ENCODE measurements at places on chromosomes 7 and 10.

DNA sequence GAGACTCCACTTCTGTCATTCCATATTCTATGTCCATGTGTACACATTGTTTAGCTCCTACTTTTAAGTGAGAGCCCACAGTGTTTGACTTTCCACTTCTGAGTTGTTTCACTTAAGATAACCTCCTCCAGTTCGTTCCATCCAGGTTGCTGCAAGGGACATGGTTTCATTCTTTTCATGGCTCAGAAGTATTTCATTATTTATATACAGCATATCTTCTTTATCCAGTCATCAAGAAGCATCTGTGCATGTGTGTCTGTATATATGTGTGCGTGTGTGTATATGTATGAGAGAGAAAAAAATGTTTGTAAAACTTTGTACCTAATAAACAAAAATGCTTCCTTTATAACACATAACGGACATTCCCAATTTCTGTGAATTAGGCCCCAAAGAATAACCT lies 6.2 kb downstream of the SEC61A2 start:
- DNase-seq = no peak

DNA sequence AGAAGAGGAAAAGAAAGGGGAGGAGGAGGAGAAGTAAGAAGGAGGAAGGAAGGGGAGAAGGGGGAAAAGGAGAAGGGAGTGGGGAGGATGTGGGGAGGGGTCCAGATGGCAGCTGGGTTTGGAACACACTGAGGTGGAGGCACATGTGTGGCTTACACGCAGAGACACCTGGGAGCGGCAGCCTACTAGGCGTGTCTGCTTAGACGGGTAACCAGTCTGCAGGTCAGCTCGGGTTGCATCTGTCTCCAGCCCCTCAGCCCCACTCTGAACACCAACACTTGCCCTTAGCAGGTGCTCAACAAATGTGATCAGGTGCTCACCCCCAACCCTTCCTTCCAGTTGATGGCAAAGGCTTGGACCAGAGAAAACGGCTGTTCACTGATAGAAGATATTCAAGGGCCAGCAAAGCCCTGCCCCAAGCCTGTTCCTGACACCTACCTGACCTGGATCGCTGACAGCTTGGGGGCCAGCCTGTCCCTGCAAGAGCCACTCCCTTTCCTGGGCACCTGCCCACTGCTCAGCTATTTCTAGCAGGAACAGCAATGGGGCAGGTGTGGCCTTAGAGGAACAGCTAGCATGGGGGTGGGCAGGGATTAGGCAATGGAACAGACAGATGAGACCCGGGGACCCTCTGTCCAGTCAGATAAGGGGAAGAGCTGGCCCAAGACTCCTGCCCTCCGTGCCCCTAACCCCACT lies 70.5 kb downstream of the SH3PXD2A start:
- DNase-seq = no peak

DNA sequence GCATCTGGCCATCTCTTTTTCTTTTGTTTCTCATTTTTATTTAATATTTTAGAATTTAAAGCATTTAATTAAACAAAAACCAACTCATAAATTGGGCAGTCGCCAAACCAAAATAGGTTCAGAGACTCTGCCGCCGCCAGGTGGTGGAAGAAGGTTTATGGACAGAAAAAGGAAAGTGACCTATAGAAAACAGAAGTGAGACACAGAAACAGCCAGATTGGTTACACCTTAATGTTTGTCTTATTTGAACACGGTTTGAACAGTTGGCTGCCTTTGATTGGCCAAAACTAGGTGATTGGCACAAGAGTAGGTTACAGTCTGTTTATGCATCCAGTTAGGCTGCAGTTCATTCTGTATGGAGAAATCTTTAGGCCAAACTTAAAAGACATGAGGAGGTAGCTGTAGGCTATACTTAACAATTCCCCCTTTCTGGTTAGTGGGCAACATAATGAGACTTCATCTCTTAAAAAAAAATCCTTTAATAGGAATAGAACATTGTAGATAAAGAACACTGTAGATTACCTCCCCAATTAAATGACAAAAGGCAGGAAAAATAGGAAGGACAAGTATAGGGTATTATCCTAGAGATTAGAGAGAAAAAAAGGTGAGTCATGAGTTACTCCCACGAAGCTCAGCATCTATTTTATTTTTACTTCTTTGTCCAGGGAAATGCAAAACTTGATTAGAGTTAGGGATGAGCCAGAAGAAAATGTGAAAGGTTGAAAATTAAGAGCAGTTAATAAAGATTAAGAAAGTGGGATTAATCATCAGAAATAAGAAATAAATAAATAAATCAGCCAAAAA lies 23.9 kb upstream of the CYCS start:
- no peak for DNase-seq

DNA sequence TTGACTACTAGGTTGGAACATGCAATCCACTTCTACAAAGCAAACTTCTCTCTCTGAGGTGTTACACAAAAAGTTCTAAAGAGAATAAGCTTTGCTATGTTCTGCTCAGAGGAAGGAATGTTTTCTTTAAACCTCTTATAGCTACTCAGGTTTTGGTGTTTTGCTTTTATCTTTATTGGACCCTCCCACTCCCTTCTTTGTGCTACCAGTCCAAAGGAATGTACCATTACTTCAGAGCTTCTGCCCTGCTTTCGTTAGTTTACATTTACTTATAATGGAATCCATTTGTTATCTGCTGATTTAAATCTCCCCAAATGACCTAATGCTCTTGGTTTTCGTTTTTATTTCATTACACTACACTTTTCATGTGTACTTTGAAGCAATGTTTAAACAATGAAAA lies 154.9 kb downstream of the ATE1 start:
- DNase-seq = no peak

GRCh38 chr7:93890464-93891068 lies at the start of gene TFPI2:
Gene TFPI2 (minus strand): TSS chr7:93890753. CDS start chr7:93890678, 75 bp downstream.
- no peak for DNase-seq

- DNase-seq = no peak
These were observed 275.8 kb upstream of the PPP2R2D start for GRCh38 chr10:131625041-131625440.

DNA sequence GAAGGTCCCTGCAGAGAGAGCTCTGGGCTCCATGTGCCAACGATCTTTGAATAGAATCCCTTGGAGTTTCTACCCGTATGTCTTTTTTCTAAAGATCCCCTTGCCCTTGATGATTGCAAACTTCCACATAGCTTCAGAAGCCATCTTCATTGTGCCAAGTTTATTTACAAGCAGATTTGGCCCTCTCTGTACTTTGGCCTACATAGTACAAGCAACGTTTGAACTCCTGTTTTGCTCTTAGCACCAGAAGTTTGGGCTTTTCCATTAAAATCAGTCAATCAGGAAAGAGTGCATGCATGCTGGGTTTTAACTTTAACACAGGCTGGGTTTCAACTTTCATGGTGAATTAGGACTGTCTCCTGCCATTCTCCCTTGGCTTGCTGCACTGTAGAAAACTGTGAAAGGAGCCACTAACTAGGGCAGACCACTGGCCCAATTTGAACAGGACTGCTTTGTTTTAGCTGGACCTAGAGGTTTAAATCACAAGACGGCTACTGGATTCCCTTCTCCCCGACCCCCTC lies 557.6 kb upstream of the GALNT17 start:
- DNase-seq = no peak

- no peak for DNase-seq
These were observed 50.1 kb downstream of the PLPP4 start for GRCh38 chr10:120507175-120507574.

- DNase-seq = no peak
These were observed 35.4 kb upstream of the NPFFR1 start for GRCh38 chr10:70319183-70319582.

DNA sequence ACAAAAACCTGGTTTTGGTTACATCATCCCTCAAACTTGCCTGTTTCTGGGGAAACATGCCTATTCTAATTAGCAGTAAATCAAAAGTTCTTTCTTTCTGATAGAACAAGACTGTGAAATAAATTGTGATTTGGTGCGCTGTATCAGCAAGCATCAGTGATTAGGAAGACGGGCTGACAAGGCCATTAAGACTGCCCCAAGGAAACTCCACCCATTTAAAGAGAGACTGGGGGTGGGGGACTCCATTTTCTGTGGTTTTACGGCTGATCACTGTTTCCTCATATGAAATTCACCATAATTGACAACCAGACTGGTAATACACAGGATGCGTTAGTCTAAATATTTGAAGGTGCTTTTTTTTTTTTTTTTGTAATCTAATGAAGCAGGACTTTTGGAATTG lies 68.7 kb downstream of the MBL2 start:
- DNase-seq = no peak

DNA sequence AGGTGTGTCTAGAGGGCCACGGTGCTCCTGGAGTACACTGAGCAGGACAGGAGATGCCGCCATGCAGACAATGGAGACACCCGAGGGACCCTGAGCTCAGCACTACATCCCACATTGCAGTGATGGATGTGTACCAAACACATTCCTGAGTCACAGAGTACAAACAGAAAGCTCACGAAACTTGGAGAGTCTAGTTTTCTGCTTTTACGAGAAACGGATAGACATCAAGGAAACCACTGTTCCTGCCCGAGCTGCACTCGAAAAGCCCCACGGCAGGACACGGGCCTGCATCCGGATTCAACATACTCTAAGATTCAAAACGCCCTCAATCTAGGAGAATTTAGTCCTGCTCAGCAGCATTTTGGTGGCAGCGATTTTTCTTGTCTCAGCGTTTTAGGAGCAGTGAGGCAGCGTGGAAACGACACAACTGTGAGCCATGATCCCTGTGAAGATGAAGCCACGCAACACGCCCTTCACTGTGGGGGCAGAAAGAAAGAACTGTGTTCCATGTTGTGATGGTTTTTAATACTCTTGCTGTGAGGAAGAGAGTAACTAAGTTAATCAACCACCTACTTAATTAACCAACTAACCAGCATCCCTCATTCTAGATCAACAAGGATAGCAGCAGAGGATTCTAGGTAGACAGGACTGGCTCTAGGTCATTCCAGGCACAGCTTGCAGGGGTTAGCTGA lies 3.2 kb downstream of the TNS3 start:
- no peak for DNase-seq

- DNase-seq = no peak
These were observed 68.1 kb downstream of the HBP1 start for GRCh38 chr7:107236862-107237261.

GRCh38 chr7:138295049-138295637 lies 164.9 kb upstream of the TRIM24 start:
- no peak for DNase-seq

- no peak for DNase-seq
These were observed 62.1 kb upstream of the COL13A1 start for GRCh38 chr10:69739634-69740033.

DNA sequence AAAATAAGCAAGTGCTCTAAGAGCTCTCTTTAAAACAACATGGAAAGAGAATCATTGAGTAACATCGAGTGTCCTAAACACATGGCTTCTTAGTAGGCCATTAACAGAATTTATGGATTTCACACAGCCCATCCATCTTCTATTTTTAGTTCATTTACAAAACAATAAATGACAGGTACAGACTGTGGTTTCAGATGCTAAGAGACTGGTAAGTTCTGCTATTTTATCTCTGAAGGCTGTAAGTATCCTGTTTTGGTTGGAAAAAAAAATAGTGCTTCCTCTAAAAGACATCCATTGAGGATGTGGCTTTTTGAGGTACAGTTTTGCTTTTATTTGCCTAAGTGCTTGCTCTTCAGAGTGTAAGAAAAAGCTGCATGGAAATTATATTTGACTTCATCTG lies 27.4 kb upstream of the GNAI1 start:
- no peak for DNase-seq

DNA sequence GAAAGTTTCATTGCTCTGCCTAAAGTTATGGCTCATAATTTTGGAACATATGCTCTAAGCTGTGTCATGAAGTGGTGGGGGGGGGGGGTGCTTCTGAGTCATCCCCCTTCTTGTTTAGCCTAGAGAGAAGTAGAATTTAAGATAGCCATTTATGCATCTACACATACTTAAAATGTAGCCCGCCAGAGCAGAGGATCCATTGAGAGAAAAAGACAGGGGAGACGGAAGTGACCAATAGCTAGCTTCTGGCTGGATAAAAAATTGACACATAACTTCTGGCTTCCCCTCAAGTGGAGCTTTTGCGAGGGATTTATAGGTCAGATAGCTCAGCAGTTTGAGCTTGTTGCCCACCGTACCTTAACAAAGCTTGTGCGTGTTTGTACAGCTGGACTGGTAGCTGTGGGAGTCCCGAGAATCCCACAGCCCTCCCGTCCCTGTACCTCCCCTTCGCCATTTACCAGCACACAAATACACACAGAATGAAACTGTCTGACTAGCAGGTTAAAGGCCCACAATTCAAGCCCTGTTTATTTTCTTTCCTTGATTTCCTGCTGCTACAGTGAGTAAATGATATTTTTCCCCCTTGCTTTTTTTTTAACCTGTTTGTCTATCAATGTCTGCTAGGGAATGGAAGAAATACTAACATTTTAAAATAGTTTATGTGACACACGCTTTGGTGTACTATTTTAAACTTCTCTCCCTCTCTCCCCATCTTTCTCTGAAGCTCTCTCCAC lies 232.6 kb upstream of the FERD3L start:
- no peak for DNase-seq

DNA sequence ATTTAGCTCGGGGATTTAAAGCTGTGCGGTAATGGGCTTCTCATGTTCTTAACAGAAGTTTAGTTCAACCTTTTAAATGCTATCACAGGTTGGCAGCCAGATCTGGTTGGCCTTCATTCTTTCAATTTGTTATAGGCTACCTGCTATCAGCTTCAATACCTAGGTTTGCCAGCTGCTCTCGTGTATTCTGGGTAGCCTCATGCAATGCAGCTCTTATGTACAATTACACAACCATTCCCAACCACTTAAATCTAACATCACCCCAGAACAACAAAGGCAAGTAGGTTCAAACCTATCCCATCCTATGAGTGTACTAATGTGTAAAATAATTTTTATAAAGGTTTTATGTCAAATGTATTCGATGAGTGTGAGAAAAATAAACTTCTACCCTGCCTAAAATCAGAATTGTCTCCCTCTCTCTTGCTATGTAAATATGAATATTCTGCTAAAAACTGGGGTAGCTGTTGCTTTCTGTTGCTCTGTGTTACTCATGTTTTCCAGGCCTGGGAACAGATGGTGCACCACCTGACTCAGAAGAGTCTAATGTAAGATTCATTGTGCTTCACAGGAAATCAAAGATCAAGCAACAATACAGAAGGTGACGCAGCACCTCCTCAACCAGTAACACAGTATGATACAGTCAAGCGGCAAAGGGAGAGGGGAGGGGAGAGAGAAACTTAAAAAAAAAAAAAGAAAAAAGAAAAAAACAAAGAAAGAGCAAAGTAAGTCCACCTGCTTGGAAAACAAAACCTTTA lies 188.6 kb downstream of the ETV1 start:
- no peak for DNase-seq

GRCh38 chr7:144834641-144835144 lies 1.2 kb downstream of the TPK1 start:
- no peak for DNase-seq

- DNase-seq = no peak
These were observed 481.0 kb upstream of the SEMA3A start for GRCh38 chr7:84675633-84676034.

DNA sequence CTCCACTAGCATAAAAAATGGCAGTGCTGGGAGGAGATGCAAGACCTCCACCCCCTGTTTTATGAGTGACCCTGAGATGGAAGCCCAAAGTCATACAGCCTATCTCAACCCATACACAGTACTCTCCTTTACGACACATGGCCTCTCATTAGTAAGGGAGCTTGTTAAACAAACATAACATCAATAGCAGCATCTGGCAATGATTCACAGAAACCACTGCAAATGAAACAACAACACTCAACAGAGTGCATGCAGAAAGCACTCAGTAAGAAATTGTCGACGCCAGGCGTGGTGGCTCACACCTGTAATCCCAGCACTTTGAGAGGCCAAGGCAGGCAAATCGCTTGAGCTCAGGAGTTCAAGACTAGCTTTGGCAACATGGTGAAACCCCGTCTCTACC lies 27.5 kb upstream of the FIGNL1 start:
- no peak for DNase-seq

GRCh38 chr7:20131776-20132175 lies 85.4 kb downstream of the MACC1 start:
- no peak for DNase-seq

Measured in activated CD4-positive, alpha-beta T cell treated with anti-CD3 and anti-CD28 coated beads, Interleukin-2, amount 50 U/mL, for 24 hours (primary cell).